Amniotic epithelial cell (primary cell): ENCODE measurements at places on chromosomes 6 and 20.

- DNase-seq, result no peak
These were observed 75.7 kb upstream of the PTCHD4 start for GRCh38 chr6:48186746-48187145.

- peak; percentile 42 for DNase-seq
These were observed 93.6 kb downstream of the KIF16B start for GRCh38 chr20:16479666-16480065.

DNA sequence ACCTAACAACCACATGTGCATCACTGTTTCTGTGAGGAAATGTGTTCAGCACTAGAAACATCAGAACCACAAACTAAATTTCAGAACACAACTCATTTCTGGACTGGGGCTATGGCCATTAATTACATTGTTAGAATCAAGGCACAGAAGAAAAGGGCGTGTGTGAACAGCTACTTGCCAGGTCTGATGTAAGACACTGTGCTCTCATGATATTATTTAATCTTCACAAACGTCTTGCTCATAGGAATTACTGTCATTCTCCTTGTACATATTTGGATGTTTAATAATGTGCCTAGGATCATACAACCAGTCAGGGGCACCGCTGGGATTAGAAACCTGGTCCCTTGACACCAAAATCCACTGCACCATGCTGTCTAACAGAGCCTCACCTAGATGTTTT is 14.8 kb downstream of the ADGRF1 start:
- DNase-seq, result peak; percentile 14

DNA sequence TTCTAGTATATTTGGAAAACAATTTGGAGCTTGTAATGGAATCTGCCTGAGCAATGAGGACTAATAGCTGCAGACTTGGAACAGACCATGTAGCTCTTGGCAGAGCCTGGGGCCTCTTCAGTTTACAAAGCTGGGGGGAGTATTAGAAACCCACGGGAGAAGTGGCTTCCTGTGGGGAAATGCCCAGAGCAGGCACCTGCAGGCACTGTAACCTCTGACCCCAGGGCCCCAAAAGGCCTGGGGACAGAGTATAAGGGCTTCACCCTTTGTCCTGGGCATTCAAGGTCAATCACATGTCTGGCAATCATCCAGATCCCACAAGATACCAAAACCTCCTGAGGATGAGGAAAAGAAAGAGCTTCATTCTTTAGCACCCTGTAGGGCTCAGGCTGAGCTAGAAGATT is 19.4 kb downstream of the PKIG start:
- peak; percentile 38 for DNase-seq

GRCh38 chr6:155399062-155399744 is 56.4 kb downstream of the NOX3 start:
- no peak for DNase-seq

DNA sequence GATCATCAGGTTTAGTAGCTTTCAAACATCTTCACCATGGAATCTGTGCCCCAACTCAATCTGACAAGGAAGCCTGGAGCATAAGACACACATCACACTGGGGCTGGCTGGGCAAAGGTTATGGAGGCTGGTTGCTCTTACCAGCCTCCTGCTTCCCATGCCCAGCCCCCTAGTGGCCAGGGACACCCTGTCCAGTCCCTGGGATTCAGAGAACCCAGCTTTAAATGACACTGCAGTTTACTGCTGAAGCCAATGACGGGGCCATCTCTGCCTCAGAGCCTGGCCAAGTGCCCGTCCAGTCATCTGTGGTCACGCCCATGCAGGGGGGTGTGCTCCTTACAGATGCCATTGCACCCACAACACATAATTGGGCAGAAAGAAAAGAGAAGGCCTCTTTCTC is 272.9 kb downstream of the SMOC2 start:
- no peak for DNase-seq

DNA sequence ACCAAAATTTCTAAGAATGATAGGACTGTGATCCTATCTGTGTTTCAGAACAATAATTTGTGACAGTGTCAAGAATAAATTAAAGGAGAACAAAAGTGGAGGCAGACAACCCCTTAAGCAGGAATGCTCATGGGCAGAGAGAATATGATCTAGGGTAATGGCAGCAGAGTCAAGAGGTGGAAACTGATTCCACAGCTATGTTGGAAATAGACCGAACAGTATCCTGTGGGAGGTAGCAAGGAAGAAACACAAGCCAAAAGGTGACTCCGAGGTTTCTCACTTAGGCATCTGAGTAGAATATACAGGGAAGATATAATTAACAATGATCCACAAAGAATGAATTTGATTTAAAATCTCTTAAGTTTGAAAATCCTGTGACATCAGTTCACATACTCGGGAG is 100.5 kb downstream of the NRSN1 start:
- no peak for DNase-seq

- DNase-seq, result no peak
These were observed 52.2 kb downstream of the GOPC start for GRCh38 chr6:117550078-117550600.

- no peak for DNase-seq
These were observed 19.5 kb upstream of the SRSF3 start for GRCh38 chr6:36574679-36575078.

DNA sequence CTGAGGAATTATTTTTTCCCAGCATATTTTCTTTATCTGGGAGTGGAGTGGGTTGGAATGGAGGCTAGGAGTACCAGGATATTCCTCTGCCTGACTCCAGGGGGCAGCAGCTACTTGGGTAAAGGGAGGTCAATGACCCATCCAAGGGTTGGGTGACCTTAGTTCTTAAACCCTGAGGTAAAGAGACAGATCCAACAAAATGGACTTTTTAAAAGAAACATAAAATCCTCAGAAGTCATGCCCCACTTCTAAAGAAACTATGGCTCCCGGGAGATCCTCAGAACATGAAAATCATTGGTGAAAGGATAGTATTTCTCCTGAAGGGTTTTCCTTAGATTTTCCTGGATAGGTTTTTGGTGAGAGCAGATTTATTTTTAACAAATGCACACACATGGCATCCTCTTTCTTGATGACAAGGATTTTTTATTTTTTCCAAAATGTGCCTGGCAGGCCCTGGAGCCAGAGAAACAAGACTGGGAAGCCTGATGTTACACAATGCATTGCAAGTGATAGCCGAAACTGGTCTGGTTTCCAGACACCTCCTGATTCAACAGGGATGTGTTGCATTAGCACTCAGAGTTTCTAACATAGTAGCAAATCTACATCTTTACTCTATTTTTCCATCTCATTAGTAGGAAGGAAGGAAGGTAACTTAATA is 240.9 kb upstream of the BTBD3 start:
- peak; percentile 66 for DNase-seq

GRCh38 chr6:144029452-144029851 is 21.4 kb upstream of the PLAGL1 start:
- no peak for DNase-seq

DNA sequence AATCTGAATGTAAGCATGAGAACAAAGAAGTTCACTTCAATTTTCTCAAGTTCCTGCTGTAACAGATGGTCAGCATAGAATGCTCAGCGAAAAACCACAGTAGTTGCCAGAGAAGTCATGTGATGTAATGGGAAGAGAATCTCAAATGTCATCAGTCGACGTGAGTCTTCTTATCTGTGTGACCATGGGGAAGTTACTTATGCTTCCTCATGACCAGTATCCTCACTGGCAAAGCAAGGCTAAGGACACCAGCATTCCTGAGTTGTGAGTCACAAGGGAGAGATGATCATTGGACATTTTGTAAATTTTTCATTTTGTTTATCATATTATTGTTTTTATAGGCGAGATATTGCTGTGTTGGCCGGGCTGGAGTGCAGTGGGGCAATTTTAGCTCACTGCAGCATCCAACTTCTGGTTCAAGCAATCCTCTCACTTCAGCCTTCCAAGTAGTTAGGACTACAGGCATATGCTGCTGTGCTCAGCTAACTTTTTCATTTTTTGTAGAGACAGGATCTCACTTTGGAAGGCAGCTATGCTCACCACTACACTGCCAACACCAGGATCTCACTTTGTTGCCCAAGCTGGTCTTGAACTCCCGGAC is 21.9 kb downstream of the SGK1 start:
- peak; percentile 98 for DNase-seq

GRCh38 chr6:126050795-126051194 is 64.5 kb downstream of the TRMT11 start:
- no peak for DNase-seq

- DNase-seq, result no peak
These were observed 166.8 kb upstream of the CST7 start for GRCh38 chr20:24782301-24782700.

- no peak for DNase-seq
These were observed 328.4 kb upstream of the SOX4 start for GRCh38 chr6:21265034-21265729.

- DNase-seq, result peak; percentile 61
These were observed at the start of gene NRSN2 for GRCh38 chr20:346640-347316. NRSN2 (plus strand) TSS chr20:347111; CDS start chr20:349644, 2,533 bp downstream.

DNA sequence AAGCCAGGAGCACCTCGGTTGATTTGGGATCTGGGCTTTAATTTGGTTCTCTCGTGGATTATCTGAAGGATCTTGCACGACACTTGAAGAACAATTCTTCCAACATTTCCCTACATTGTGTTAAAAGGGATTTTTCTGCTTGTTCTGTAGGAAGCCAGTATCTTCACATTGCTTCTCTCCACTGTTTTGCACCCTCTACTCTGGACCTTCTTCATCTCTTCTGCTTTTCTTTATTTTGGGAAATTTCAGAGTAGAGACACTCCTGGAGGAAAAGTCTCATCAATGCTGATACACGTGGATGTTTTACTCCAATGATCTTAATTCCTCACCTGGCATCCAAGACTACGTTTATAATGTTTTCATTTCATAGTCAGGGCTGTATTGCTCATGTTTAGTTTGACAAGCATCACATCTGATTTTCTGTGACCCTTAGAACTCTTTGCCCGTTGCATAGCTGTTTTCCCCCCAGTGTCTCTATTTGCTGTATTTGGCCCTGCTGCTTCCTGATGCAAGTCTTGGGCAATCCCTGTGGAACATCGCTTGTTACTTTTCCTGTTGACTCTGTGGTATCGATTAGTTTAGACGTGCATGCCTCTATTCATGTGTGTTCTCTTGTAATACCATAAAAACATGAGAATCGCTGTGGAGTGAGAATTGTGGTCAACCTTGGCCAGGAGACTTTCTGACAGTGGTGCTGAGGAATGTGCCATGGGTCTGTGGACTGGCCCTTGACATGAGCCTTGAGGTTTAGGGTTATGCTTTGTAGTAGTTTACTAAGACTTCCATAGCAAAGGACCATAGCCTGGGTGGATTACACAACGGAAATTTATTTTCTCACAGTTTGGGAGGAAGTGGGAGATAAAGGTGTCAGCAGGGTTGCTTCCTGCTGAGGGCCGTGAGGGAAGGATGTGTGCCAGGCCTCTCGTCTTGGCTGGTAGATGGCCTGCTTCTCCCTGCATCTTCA is 12.5 kb downstream of the PLCB1 start:
- peak; percentile 78 for DNase-seq

GRCh38 chr6:63554782-63555181 is 17.5 kb upstream of the LOC128125822 start:
- DNase-seq, result no peak

DNA sequence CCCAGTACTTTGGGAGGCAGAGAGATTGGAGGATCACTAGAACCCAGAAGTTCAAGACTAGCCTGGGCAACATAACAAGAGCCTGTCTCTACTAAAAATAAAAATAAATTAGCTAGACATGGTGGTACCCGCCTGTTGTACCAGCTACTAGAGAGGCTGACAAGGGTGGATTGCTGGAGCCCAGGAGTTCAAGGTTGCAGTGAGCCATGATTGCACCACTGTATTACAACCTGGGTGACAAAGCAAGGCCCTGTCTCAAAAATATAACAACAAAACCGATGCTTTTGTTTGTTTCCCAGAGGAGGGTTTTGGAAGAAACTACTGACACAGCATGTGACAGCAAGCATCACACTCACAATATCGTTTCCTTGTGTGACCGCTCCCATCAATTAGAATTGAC is 119.6 kb downstream of the TSHZ2 start:
- DNase-seq, result no peak

DNA sequence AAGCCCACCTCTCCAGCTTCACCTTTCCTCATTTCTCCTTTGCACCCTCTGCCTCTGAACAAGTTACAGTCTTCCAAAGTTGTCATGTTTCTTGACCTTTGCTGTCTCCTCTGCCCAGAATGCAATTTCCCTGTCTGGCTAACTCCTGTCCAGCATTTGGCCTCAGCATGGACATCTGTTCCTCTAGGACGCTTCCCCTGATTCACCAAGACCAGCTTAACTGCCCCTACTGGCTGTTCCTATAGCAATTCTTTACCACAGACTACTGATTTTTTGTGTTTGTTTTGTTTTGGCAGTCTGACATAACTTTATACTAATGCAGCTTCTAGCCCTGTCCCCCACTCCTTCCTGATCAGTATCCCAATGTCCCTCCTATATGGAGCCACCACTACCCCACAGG is 13.4 kb downstream of the GNL1 start:
- DNase-seq, result no peak

DNA sequence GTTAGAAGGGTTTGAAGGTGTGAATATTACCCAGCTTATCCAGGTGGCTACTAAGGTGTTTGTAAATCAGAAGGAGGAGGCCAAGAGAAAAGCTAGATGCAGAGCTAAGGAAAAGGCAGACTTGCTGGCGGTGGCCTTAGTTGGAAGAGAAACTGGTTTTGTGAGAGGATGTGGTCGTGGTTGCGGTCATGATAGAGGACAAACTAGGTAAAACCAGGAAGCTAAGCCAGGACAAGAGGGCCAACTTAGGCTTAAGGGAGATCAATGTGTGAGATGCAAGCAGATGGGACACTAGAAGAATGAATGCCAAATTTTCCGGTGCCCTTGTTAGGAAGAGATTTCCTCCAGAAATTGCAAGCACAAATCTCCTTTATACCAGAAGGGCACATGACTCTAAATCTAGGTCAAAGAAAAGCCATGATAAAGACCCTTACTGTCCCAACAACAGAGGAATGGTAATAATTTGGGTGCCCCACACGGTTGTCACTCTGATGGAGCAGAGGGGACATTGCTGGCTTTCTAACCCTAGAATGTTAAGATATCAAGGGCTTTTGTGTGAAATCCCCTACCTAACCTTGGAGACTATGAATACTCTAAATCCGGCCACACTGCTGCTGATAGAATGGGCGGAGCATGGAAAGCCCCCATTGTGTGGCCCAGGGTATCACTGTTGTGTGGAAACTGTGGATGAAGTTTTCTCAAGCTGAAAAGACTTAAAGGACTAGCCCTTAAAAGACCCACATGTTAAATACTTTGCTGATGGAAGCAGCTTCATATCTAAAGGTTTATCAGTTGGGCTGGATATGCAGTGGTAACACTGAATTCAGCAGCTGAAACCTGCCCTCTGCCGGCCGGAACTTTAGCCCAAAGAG is 7.8 kb downstream of the IL22RA2 start:
- DNase-seq, result peak; percentile 34

GRCh38 chr20:48957533-48957932 is 36.0 kb downstream of the ARFGEF2 start:
- DNase-seq, result peak; percentile 16

- DNase-seq, result peak; percentile 30
These were observed 177.0 kb downstream of the ARID1B start for GRCh38 chr6:156954191-156954590.

DNA sequence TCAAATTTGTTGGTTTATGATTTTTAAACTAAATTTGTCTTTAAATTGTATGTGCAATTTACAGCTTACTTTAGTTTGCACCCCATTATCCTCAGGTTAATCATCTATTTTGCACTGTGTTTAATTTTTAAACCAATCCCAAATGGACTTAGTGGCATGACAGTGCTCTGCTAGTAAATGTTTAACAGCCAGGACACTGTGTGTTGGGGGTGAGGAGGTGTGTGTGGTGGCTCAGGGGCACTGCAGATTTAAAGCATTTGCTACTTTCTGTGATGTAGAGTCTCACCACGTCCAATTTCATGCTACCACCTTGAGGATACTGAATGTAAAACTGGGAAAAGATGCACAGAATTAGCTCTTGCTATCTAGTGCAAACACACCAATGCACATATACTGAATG is 225.7 kb downstream of the HAO1 start:
- DNase-seq, result no peak
